CD4-positive, alpha-beta T cell (primary cell): ENCODE measurements at places on chromosomes 1 and 21.

- DNase-seq = no peak
- H3K4me1 ChIP-seq = no peaks in the 10 kb centered on the region
- no peaks in the 10 kb centered on the region for H3K36me3 ChIP-seq
- no peak overlapping the region for H3K27ac ChIP-seq
- H3K27me3 ChIP-seq = no peaks in the 10 kb centered on the region
- H3K4me3 ChIP-seq = no peak overlapping the region
Observed at GRCh38 chr1:181863006-181863405, 198.5 kb downstream of the ZNF648 start.

GRCh38 chr1:216923601-216924000, 200.4 kb upstream of the ESRRG start:
- H3K4me3 ChIP-seq = no peak overlapping the region
- no peaks in the 10 kb centered on the region for H3K27me3 ChIP-seq
- no peaks in the 10 kb centered on the region for H3K4me1 ChIP-seq
- no peak overlapping the region for H3K27ac ChIP-seq
- H3K36me3 ChIP-seq = no peaks in the 10 kb centered on the region

DNA sequence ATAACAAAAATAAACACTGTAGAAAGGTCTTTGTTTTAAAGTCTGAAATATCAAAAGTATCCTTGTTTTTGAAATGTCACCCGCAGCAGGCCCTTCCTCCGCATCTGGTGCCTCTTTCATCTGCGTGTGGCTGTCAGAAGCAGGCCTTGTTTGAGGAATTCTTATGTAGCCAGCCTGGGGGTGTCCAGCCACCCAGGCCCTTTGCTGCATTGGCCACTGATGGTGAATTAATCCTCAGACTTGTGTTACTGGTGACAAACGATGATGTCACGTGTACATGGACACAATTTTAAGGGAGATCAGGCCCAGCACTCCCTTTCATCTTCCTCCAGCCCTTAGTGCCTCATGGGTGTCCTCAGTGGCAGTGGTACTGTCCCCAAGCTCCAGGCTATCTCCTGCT, 208.0 kb upstream of the GALNT2 start:
- H3K27ac ChIP-seq = no peak overlapping the region
- no peaks in the 10 kb centered on the region for H3K36me3 ChIP-seq
- H3K4me1 ChIP-seq = peaks cover 4% of the 10 kb centered on the region
- H3K4me3 ChIP-seq = no peak overlapping the region
- DNase-seq = no peak

DNA sequence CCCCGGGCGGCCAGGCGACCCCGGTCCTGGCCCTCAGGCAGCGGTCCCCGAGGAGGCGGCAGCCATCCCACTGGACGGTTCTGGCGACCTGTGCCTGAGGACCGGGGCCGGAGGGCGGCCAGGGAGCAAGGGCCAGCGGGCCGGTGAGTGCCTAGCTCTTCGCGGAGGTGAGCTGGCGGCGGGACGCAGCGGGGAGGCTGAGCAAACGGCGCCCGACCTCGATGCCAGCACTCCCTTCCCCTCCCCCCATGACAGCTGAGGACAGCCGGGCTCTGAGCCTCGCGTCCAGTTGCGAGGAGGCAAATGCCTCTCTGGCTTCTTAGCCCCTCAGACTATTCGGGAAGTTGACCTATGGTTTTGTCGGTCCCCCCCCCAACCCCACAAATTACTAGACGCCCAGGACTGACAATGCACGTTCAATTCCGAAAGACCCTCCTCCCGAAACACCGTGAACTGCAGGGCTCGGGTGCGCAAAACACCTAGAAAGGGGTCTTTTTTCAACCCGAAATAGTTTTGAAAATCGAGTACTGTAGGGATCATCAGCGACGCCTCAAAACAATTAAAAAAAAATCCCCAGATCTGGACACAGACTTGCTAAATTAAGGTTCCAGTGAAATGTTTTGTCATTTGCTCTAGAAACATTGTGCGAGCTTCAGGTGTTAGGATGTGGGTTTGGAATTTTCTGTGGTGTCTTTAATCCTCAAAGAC, 8.3 kb downstream of the CDKN2C start:
- H3K36me3 ChIP-seq = no peaks in the 10 kb centered on the region
- no peak overlapping the region for H3K27ac ChIP-seq
- H3K27me3 ChIP-seq = peaks cover 4% of the 10 kb centered on the region
- H3K4me3 ChIP-seq = peak overlapping the region; percentile 73
- DNase-seq = no peak

DNA sequence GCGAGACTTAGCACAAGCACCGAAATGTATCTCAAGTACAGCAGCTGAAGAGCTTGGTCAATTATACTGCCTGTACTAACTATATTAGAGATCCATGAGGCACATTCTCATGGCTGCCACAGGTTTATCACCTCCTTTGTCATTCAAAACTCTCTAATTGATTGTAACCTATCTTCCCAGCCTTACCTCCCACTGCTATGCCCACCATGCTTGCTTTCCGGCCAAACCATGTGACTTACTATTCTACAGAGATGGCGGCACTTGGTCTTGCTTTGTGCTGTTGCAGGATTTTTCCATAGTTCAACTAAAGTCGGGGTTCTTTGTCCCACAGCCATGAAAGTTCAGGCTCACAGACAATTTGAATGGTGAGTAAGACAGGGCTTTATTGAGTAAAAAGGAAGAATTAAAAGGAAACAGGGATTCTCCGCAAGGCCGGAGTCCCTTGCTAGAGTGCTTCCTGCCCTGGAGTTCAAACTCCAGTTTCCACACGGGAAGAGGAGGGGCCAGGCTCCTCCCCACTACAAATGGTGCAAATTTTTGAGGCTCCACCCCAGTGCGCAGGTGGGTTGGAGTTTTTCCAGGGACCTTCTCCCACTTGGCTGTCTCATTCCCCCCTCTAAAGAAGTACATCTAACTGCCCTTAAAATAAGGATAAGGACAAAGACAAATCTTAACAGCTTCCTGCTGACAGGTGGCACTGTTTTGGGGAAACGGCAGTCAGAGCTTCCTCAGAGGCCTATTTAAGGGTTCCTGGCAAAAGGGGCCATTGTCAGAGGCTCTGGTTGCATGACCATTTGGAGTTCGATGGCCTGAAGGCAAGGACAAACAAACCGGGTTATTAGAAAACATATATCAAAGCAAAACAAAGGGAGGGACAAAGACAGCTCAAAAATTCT, 28.7 kb downstream of the FMO2 start:
- H3K4me1 ChIP-seq = no peaks in the 10 kb centered on the region
- peaks cover 8% of the 10 kb centered on the region for H3K27me3 ChIP-seq
- no peak overlapping the region for H3K27ac ChIP-seq
- DNase-seq = no peak
- no peak overlapping the region for H3K4me3 ChIP-seq

- peaks cover 5% of the 10 kb centered on the region for H3K4me1 ChIP-seq
- H3K4me3 ChIP-seq = no peak overlapping the region
- DNase-seq = no peak
- no peaks in the 10 kb centered on the region for H3K27me3 ChIP-seq
Observed at GRCh38 chr1:234617986-234618736, 8.2 kb upstream of the IRF2BP2 start.

DNA sequence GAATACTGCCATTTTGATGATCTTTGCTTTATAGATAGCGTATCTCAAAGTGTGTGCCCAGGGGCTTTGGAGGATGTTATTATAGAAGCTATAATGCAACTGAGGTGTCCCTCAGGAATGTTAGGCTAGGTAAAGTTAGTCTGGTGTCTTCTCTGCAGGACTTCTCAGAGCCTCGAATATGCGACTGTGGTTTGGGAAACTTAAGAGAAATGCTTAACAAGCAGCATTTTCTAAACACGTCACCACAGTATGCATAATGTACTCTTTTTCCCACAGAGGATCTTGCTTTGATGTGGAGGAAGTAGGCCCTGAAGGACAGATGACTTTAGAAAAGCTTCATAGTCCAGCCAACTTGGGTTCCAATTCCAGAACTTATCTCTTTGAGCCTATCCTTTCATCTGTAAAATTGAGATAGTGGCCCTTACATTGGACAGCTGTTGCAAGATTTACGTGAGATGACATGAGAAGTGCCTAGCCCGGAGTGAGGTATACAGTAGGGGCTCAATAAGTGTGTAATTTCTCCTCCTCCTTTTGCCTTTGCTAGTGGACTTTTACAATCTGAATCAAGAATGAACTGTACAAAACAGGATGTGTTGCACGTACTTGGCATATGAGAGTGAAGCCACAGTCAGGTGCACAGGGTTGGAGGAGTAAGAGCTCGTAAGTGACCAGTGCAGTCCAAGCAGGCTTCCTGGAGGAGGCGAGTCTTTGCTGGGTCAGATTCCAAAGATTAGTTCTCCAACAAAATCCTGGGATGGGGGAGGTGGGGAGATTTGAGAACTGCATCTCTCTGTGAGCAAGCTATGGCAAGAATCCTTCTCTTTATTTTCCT, 29.7 kb upstream of the TRABD2B start:
- H3K27ac ChIP-seq = no peak overlapping the region
- H3K27me3 ChIP-seq = no peaks in the 10 kb centered on the region
- no peaks in the 10 kb centered on the region for H3K36me3 ChIP-seq
- H3K4me1 ChIP-seq = no peaks in the 10 kb centered on the region
